ENCODE measurements at places on chromosomes 13 and 19. TPM values are rescaled to one million over a fixed set of nuclear protein-coding genes. Genes with fewer than 3 reads are reported as not detected.

DNA sequence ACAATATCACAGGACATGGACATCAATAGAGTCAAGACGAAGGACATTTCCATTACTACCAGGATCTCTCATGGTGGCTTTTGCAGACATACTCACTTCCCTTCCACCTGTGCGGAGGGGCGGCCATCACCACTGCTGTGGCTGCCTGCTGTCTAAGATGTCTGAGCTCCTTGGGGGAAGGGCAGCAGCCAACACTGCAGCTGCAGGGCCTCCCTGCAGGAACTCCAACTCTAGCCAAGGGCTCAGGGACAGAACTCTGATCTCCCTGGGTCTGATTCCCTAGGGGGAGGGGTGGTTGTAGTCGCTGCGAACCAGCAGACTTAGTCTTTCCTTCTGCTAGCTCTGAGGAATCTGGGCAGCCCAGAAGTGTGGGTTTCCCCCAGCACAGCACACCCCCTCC is 78.9 kb upstream of the ANKRD10 start:
- no peak for DNase-seq

DNA sequence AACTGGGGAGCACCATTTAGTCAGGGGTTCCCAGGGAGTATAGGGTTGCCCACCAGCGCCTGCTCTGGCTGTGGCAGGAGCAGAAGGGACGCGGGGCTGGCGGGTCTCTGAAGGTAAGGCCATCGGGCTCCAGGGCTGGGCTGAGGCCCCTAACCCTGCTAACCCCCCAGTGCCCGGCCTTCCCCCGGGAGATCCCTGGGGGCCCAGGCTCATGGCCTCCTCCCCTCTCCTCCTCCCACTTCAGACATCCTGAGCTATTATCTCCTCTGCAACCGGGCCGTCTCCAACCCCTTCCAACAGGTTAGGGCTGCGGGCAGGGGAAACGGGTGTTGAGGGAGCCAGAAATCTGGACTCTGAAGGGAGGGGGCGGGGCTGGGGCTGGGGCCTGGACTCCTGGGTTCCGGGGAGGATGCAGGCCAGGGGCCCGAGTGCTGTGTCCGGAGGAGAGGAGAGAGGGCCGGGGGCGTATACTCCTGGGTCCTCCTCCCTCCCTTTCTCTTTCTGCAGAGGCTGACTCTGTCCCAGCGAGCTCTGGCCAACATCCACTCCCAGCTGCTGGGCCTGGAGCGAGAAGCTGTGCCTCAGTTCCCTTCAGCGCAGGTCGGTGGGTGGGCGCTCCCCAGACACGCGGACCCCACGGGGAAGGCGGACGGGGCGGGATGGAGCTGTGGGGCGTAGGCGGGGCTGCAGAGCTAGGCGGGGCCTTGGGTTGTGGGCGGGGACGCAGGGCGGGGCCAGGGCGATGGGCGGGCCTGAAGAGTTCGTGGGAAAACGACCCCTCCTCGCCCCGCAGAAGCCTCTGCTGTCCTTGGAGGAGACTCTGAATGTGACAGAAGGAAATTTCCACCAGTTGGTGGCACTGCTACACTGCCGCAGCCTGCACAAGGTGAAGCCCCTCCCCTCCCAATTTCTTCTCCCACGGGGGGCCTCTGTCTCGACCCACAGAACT is 15.3 kb downstream of the TTYH1 start:
- DNase-seq, result no peak

Gene RDH8
- not detected for total RNA-seq

- DNase-seq, result peak; percentile 59
Observed at GRCh38 chr13:114102521-114103288, 29.7 kb downstream of the RASA3 start.

Gene SLC25A42
- total RNA-seq, result 6.8 TPM

Data from sigmoid colon (tissue), 7 donors.